Omental fat pad (tissue), 4 donors: ENCODE measurements at places on chromosomes 13 and 19.

DNA sequence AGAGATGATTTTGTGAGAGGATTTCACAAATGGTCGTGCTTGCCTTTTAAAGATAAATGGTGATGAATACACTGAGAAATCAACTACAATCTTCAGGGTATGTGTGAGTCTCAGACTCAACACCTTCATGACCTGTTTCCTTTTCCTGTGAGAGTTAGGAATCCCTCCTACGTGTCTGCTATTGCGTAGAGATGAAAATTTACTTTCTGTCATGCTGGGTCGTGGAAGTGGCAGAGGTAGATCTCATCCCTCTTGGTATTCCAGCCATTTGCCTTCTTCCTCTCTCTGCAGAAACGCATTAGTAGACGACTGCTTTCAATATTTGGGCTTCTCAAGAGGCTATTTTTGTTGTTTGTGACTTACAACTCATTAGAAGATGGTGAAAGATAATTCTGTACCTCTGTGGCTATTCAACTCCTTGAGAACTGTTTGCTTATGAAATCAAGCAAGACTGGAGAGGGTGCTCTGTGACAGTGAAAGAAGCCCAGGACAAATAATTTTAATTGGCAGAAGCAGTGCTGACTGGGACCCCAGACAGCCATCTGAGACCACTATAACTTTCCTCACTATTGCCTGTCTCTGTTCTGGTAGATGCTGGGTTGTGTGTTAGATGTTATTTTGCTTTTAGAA, 233.1 kb downstream of the LACC1 start:
- no peak for DNase-seq

DNA sequence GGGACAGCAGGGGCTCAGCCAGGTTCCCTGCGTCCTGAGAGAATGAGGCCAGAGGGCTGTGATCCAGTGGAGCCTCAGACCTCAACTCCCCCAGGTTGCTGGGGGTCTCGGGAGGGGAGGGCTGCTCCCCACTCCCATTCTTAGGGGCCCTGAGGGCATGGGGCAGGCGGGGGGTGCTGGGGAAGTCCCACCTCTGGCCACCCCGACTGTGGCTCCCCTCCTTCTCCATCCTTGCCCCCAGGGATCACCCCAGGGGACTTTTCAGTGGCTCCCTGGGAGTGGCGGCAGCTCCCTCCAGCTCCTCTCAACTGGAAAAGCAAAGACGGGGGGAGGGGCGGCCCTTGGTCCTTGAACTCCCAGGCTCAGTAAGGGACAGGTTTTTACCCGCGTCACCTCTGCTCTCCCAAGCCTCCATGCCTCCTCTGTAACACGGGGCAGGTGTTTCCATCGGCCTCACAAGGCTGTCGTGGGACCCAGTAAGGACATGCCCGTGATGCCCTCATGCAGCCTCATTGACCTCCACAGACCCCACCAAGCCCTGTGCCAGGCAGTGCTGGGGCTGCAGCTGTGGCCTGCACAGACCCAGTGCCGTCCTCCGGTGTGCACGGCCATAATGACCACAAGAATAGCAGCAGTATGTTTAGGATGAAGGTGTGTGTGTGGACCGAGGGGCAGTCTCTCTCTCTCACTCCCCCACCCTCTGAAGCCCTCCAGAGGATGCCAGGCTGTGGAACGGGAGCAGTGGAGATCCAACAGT, 11.6 kb upstream of the TOMM40 start:
- DNase-seq, result no peak

DNA sequence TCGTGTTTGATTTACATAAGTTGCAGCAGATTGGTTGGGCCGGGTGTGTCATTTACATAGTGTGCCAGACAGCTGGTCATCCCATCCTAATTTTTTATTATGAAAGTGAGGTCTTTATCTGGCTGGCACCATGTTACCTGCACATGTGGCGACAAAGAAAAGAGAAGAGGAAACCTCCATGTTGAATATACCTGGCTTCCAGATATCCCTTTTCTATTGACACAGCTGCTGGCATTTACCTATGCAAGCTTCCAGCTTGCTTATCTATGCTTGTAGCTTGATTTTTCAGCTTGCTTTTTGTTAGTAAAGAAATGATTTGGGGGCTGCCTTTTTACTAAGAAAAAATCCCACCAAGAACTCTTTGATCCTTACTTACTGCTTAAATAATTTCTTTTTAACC, 681.3 kb upstream of the SLITRK1 start:
- DNase-seq, result no peak

DNA sequence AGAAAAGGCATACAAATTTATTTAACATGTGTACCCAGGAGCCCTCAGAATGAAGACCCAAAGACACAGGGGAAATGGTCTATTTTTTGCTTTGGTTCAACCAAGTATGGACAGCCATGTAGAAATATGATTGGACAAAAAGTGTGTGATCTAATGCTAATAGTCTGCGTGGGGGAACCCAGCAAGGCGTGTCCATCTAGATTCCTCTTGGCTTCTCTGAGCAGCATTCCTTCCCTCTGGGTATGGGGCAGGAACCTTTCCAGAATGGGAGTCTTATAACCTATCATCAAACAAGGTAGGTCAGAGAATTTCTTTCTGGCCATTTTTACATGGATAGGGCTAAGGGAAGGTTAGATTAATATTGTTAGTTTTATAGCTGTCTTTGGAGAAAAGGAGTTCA, 698.2 kb downstream of the FGF9 start:
- no peak for DNase-seq

- DNase-seq, result no peak
These were observed 52.5 kb downstream of the STK24 start for GRCh38 chr13:98524391-98524790.

DNA sequence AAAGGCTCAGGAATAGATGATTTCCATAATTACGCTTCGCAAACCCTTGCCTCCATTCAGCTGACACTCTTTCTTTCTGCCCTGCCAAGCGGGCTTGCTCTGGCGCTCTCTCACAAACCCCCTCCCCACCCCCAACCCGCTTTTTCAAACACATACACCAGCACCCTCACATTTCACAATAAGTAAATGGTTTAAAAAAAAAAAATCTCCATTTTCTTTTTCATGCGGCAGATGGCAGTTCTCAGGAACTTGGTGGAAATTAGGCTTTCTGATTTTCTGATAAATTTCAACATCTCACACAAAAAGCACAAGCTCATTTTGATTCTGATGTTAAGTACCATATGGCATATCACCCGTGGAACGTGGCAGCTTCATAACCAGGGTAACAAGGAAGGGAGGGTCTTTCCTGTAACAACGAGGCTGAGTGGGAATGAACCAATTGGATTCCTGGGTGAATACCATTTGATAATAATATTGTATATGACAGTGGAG, 43.8 kb downstream of the C13orf42 start:
- DNase-seq, result no peak

GRCh38 chr13:80339563-80339911, 1.4 kb downstream of the SPRY2 start:
- no peak for DNase-seq

- DNase-seq, result no peak
These were observed 829.7 kb downstream of the PCDH17 start for GRCh38 chr13:58461217-58461616.

DNA sequence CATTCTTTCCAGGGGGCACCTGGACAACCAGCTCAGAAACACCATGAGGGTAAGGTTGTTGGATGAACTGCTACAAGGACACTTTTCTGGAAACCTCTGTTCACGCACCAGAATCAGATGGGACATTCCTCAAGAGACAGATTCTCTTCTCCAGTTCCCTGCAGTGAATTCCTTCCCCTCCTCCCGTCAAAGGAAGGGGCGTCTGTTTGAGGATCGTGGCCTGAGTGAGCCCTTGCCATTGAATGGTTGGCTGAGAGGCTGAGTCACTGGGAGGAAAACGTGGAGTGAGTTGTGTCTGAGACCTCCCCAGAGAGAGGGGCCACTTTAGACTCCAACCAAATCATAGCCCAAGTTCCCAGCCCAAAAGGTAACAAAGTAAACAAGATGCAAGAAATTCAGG, 79.4 kb upstream of the ZNF507 start:
- DNase-seq, result no peak

DNA sequence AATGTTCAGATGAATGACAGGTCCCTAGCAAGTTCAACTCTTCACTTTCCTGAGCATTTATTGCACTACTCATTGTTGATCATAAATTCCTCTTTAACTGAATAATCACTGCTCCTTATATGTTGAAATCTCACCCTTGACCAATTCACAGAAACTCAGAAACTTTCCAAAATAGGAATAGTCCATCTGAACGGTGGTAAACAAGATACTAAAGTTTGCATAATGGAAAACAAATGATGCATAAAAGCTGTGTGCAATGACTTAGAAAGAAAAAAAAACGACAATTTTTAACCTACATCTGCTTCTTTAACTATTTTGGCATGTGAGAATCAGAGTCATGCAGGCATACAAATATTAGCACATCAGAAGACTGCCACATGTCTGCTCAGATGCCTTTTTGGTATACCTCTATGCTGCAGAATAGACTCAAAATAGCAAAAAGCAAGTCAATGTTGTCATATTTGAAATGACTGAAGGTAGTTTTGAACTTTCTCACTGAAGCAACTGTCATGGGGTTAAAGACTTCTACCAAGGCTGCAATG, 34.8 kb downstream of the SLC10A2 start:
- no peak for DNase-seq

GRCh38 chr19:38134540-38135149, 89.4 kb downstream of the DPF1 start:
- no peak for DNase-seq

DNA sequence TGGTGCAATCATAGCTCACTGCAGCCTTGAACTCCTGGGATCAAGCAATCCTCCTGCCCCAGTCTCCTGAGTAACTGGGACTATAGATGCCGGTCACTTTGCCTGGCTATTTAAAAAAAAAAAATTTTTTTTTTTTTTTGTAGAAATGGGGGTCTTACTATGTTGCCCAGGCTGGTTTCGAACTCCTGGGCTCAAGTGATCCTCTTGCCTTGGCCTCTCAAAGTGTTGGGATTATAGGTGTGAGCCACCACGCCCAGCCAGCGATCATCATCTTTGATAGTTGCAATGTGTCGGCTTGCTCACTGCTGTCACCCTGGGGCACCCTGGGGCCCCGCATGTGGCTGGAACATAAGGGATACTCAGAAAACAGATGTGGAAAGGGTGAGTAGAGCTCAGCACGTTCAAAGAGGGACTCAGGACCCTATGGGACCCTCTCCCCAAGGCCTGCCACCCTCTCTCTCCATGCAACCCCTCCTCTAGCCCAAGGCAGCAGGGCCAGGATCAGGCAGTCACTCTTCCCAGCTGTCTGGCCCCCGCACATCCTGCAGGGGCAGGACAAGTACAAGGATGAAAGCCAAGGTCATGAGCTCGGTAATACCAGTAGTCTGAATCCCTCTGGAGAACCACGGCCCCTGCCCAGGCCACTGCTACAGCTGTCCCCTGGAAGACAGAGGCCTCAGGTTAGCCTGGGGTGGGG, 6.5 kb upstream of the CCL25 start:
- no peak for DNase-seq

GRCh38 chr13:65936249-65936648, 1293.9 kb downstream of the PCDH9 start:
- no peak for DNase-seq

GRCh38 chr19:58020129-58020528, 13.7 kb upstream of the ZSCAN1 start:
- DNase-seq, result no peak

GRCh38 chr13:25707726-25708125, 336.0 kb downstream of the ATP8A2 start:
- DNase-seq, result no peak

GRCh38 chr13:41596190-41596589, 138.8 kb downstream of the RGCC start:
- no peak for DNase-seq

DNA sequence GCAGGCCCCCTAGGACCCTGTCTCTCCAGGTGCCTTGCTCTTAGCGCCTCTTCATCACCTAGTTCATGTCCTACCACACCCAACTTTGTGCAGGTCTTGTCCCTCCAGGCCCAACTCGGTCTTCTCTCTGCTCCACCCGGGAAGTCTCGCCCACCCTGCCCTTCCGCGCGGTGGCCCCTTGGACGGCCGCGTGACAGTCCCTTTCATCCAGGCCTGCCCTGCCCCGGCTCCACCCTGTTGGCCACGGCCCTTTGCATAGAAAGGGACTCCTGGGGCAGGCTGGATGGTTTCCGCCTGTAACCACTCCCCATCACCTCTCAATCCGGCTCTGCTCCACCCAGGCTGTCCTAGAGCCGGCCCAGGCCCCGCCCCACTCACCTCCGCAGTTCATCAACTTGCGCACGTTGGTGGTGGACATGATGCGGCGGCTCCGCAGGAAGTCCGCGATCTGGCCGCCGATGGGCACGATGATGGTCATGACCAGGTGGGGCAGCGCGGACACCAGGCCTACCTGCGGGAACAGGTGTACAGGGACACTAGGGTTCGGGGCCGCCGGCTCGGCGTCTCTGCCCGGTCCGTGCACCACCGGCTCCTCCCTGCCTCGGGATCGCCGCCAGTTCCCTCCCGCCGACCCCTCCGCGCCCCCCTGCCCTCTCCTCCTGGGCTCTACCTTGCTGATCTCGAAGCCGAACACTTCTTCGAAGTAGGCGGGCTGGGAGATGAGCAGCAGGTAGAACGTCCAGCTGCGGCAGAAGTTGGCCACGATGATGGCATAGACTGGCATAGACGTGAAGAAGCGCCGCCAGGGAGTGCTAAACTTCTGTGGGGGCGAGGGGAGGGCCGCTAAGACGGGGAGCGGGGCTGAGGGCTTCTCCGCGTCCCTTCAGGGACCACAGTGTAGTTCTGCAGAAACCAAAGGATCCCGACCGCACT, 7.2 kb downstream of the GFY start:
- DNase-seq, result no peak

DNA sequence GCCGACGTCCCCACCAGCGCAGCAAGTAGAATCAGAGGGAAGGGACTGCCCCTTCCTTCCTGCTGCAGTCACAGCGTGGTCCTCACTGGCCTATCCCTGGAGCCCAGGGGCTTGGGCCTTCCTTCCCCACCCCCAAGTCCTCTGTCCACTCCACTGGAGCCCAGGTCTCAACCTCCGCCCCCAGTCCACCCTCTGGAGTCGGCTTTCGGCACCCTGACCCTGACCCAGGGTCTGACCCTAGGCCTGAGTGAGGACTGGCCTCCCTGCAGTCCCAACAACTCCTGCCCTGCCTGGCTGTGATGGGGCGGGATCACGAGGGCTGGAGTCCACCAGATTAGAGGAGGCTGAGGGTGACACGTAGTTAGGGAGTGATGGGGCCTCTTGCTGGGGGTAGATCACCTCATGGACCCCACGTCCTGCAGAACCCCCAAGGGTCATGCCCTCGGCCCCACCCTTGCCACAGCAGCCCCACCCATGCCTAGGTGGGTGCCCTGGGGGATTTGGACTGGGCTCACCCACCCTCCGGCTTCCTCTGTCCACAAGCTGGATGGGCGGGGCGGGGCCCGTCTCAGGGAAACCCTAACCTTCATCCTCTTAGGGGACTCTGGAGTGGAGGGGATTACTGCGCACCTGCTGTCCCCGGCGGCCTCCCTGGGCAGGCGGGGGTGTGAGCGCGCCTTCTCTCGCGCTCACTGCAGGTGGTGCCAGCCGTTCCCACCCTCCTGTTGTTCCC, 3.8 kb downstream of the RAX2 start:
- DNase-seq, result no peak

- DNase-seq, result no peak
These were observed 44.8 kb downstream of the C13orf42 start for GRCh38 chr13:51066091-51066831.
